ENCODE measurements at places on chromosomes 4 and X.
A peak's percentile ranks its signal among the peaks of the same experiment; 100 is the strongest.

DNA sequence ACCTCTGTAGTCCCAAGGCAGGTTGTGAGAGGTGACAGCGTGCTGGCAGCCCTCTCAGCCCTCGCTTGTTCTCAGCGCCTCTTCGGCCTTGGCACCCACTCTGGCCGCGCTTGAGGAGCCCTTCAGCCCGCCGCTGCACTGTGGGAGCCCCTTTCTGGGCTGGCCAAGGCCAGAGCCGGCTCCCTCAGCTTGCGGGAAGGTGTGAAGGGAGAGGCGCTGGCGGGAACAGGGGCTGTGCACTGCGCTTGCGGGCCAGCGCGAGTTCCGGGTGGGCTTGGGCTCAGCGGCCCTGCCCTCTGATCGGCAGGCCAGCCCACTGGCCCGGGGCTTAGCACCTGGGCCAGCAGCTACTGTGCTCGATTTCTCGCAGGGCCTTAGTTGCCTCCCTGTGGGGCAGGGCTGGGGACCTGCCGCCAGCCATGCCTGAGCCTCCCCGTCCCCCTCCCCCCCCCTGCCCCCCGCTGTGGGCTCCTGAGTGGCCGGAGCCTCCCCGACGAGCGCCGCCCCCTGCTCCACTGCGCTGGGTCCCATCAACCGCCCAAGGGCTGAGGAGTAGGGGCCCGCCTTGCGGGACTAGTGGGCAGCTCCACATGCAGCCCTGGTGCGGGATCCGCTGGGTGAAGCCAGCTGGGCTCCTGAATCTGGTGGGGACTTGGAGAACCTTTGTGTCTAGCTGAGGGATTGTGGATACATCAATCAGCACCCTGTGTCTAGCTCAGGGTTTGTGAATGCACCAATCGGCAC is 347.6 kb downstream of the KLHL13 start:
- no peak for DNase-seq

- DNase-seq = no peak
Measured at GRCh38 chr4:189081826-189082225, 858.8 kb upstream of the FRG1 start.

GRCh38 chrX:135327299-135327698 is 18.0 kb downstream of the ETDC start:
- DNase-seq = no peak

- DNase-seq = no peak
Measured at GRCh38 chr4:182925855-182926254, 8.7 kb upstream of the DCTD start.

- no peak for DNase-seq
Measured at GRCh38 chrX:107707866-107708265, 67.7 kb downstream of the TSC22D3 start.

GRCh38 chrX:146396409-146396808 is 413.2 kb upstream of the CXorf51B start:
- DNase-seq = no peak

DNA sequence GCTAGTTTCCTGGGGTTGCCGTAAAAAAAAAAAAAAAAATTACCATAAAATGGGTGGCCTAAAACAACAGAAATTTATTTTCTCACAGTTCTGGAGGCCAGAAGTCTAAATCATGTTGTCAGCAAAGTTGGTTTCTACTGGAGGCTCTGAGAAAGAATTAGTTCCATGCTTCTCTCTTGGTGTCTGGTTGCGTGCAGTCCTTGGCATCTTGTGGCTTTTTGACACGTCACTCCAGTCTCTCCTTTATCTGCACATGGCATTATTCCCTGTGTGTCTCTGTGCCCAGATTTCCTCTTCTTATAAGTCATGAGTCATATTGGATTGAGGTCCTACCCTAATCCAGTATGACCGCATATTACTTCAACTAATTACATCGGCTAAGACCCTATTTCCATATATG is 38.7 kb downstream of the SPATA4 start:
- DNase-seq = no peak

- DNase-seq = no peak
Measured at GRCh38 chr4:94457692-94458106, 6.0 kb downstream of the PDLIM5 start.

GRCh38 chr4:108730579-108730978 is 32.3 kb downstream of the ETNPPL start:
- no peak for DNase-seq

DNA sequence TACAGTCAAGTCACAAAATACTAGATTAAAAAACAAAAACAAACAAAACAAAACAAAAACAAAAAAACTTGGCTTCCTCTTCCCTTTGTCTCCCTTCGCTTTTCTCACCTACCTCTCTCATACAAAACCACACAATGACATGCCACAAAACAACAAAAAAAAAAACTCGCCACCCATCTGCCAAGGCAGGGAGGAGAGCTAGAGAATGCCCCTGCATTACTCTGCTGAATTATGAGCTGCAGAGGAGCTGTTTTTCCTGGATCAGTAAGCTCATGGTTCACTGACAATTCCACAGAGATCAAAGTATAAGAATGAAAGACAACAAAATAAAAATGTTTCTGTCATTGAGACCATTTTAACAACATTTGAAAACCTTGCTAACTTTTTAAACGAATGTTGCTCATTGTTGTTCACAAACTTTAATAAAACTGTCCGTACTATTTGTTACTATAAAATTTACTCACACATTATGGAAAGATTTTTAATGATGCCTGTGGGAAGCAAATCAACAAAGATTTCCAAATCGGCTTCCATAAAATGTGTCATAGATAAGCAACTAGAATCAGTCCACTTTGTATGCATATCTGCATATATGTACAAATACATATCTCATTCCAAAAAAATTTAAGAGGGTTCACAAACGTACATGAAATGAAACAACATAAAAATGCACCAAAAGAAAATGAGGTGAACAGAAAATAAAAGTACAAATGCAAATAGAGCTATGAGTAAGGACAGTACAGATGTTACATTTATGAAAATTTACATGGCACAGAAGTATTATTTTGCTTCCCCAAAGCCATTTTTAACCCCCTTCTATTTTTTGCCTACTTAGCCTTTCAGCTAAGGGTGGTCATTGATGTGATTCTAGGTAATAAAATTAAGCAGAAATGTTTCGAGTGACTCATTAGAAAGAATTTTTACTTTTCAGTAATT is 252.4 kb upstream of the FAT4 start:
- no peak for DNase-seq

DNA sequence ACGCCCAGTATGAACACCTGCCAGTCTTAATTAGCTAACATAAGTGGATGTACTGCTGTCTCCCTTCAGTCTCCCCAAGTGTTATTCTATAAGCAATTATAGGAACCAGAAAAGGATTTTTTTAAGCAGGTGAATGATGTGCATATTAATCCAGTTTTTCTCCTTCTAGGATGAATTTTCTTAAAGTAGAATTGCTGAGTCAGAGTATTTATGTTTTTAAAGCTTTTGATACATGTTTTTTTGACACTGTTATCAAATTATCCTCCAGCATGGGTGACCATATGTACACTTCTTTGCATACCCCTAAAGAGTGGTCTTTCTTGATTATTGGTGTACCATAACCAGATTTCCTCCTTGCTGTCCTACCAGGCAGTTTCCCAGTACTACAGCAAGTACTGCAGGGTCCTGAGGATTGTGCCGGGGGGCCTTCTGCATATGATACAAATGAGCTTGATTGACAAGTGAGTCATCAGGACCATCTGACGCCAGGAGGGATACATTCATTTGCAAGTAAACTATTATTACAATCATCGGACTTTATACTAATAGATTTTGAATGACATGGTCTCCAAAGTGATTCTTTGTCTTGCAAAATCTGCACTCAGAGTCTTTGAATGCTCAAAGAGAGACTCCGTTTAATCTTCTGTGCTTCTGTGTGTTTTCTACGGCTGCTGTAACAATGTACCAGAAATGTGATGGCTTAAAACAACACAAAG is 10.7 kb upstream of the PCYT1B start:
- no peak for DNase-seq

GRCh38 chr4:147975933-147976928 is 244.3 kb downstream of the ARHGAP10 start:
- no peak for DNase-seq

DNA sequence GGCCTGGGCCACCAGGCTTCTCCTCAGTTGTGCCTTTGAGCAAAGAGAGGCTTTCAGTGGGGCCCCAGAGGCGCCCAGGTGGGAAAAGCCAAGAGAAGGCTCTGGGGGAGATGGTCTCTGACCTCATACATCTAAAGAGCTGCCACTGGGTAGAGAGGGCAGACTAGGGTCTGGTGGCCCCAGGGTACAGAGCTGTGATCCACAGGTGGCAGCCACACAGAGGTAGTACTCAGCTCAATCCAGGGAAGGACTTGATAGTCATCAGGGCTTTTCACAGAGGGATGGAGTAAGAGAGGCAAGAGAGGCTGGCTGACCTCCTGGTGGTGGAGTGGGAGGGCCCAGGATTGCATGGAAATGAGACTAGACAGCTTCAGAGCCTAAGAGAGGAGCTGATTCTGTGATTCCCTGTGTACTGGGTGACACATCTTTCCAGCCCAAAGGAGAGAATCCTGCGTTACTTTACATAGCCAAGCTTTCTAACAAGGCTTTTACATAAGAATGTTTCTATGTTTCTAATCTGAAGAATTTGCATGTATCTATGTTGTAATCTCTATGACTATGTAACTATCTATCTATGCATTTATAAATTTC is 53.2 kb upstream of the PJA1 start:
- no peak for DNase-seq

DNA sequence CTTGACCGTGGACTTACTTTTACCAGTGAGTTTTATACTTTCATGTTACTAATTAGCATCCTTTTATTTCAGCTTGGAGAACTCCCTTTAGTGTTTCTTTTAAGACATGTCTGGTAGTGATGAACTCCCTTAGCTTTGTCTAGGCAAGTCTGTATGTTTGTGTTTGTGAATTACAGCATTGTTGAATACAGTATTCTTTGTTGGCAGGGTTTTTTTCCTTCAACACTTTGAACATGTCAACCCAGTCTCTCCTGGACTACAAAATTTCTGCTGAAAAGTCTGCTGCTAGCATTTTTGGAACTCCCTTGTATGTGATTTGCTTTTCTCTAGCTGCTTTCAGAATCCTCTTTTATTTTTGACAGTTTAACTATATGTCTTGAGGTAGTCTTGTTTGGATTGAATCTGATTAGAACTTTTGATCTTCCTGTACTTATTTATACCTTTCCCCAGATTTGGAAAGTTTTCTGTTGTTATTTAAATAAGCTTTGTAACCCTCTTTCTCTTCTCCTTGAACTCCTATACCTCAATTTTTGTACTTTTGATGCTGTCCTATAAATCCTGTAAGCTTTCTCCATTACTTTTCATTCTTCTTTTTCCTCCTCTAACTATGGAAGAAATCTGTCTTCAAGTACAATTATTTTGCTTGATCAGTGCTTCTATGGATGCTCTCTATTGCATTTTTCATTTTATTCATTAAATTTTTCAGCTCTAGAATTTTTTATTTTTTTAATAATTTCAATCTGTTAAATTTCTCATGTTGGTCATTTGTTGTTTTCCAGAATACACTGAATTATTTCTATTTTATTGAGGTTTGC is 14.1 kb downstream of the PAPSS1 start:
- no peak for DNase-seq

DNA sequence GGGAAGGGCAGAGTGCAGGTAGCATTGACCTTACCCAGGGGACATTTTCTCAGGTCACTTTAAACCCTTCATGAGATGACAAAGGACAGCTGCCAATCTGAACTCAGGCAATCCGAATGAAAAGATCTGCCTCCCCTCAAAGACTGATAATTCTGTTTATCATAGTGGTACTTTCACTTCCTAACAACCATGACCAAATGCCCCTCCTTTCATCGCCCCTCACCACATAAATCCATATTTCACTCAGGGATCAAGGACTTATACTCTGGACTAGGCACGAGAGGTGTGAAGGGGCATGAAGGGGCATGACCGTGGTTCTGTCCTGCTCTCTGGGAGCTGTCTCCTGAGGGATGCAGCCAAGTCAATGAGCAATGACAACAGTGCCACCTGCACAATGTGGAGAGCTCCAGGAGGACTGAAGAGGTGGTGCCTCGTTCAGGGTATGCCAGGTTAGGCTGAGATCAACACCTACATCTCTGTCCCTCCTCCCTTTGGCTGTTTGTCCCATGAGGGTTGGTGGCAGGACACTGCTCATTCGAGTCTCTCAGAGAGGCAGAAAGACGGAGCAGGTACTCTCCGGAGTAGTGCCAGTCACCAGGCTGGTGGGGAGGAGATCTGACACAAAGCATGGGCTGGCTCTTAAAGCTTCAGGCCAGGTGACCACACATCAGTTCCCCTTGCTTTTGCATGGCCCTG is 12.5 kb downstream of the HS3ST1 start:
- no peak for DNase-seq

- DNase-seq = peak; percentile 73
Measured at GRCh38 chrX:154457491-154458115, 478 bp upstream of the PLXNA3 start.

GRCh38 chrX:139834879-139835278 is 98.0 kb downstream of the ATP11C start:
- DNase-seq = no peak

DNA sequence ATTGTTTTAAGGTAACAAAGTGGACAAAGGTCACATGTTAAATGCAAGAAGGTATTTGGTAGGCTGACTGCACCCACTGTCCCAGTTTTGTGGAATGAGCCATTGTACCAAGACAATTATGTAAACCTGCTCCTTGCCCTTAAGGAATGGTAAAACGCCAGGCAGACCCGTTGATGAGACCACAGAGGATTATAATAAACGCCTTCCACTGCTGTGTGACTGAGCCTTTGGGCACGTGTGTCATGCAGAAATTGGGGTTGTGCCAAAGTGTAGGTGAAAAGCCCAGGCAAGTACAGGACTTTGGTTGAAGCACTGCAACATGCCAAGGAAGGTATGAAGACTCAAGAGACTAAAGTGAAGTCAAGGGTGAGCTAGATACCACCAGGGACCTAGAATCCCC is 59.7 kb downstream of the LRRC66 start:
- no peak for DNase-seq

DNA sequence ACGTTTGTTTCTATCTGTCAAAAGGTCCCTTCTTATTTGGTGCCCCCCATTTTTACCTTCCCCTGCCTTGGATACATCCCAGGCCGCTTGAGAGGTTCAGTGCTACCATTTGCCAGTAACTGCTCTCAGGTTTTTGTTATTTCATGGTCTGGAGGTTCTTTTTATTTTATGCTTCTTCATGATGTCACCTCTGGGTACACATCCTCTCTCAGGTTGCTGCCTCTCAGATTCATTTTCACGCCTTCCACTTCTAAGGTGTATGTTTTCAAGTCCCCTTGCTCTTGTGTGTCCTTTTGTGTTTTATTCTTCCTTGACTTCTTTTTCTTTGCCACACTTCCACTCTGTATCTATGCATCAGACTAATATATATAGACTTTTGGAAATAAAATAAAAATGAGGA is 640.1 kb upstream of the AADAT start:
- no peak for DNase-seq
